ENCODE measurements at places on chromosomes 5 and 9.

GRCh38 chr5:143057580-143057999 is 287.4 kb downstream of the ARHGAP26 start:
- DNase-seq, result no peak

GRCh38 chr9:101365181-101365580 is 19.6 kb downstream of the BAAT start:
- DNase-seq, result no peak

DNA sequence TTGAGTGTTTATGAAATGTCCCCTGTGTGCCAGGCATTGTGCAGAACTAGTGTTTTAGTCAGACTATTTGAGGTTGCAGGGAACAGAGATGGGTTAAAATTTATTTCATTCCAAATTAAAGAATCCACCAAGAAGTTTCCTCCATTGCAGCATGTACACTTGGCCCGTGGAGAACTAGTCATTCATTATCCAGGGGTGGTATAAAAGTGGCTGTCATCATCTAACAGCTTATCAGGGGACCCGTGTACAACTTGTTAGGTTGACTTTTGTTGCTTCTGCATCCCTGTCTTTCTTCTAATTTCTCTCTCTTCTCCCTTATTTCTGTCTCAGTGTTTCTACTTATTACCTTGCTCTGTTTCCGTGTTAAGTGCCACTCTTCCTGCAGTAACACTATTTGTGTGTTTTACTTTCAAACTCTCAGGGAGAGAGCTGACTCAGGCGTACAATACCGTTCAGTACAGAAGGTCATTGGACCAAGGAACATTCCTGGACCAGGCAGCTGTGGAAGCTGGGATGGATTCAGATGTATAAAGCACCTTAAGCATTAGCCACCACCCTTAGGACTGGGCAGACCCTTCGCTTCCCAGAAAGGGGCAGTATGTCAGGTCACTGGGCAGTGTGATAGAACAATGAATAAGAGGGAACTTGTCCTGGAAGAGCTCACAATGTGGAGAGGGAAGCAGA is 36.1 kb downstream of the MAP3K1 start:
- no peak for DNase-seq

DNA sequence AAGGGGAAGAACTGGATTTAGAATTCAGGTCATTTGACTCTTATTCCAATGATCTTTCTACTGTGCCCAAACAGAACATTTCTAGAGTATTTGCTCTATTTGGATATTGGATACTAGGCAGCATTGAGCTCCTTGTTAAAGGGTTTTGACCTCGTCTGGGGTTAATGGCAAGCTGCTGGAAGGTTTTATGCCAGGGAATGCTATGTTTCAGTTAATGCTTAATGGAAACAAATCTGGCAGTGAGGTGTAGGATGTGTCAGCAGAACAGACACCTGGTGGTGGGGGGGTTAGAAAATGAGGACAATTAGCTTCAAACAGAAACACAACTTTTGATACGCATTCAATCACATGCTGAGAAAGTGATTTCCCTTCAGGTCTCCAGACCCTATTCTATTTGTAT is 51.5 kb downstream of the AGXT2 start:
- no peak for DNase-seq

GRCh38 chr5:140480310-140481014 is 67.0 kb upstream of the EIF4EBP3 start:
- no peak for DNase-seq

DNA sequence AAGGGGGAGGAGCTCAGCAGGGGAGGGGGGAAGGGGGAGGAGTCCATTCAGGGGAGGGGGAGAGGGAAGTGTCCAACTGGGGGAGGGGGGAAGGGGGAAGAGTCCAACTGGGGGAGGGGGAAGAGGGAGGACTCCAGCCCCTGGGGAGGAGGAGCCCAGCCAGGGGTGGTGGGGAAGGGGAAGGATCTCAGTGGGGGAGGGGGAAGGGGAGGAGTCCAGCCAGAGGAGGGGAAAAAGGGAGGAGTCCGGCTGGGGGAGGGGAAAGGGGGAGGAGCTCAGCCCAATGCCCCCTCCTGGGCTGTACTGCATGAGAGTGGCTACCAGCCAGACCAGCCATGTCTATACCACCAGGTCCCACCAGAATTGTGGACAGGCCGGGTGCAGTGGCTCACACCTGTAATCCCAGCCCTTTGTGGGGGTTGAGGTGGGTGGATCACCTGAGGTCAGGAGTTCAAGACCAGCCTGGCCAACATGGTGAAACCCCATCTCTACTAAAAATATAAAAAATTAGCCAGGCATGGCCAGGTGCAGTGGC is 30.6 kb upstream of the ADAMTS2 start:
- no peak for DNase-seq

GRCh38 chr9:79325501-79325900 is 246.3 kb upstream of the TLE4 start:
- no peak for DNase-seq

GRCh38 chr5:109452661-109453060 is 42.9 kb upstream of the PJA2 start:
- no peak for DNase-seq

All from left kidney (tissue), 8 donors.